ENCODE measurements at places on chromosomes 5 and 9.

DNA sequence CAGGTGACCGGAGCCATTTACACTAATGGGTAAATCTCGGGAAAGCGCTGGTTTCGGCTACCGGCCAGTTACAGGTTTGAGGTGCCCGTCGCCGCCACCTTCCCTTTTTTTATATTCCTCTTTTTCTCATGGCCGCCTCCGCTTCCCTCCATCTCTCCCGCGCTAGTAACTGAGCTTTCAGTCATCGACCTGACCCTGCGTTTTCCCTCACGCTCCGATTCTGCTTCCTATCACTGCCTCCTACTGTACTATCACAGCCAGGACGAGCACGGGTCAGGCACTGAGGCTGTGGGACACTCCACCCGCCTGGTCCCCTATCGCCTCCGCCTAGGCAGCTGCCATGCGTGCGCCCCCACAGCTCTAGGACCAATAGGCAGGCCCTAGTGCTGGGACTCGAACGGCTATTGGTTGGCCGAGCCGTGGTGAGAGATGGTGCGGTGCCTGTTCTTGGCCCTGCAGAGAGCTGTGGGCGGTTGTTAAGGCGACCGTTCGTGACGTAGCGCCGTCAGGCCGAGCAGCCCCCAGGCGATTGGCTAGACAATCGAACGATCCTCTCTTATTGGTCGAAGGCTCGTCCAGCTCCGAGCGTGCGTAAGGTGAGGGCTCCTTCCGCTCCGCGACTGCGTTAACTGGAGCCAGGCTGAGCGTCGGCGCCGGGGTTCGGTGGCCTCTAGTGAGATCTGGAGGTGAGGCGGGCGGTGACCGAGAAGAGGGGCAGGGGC is at the start of gene HMGCR:
Gene HMGCR (plus strand): TSS at position 606 of the 722 bp plus-strand sequence. CDS start 5,386 bp downstream, outside the sequence.
- peak; percentile 100 for DNase-seq

GRCh38 chr9:107486674-107487520 is 2.7 kb downstream of the KLF4 start:
- no peak for DNase-seq

GRCh38 chr9:21715408-21715807 is 87.0 kb upstream of the MTAP start:
- no peak for DNase-seq

DNA sequence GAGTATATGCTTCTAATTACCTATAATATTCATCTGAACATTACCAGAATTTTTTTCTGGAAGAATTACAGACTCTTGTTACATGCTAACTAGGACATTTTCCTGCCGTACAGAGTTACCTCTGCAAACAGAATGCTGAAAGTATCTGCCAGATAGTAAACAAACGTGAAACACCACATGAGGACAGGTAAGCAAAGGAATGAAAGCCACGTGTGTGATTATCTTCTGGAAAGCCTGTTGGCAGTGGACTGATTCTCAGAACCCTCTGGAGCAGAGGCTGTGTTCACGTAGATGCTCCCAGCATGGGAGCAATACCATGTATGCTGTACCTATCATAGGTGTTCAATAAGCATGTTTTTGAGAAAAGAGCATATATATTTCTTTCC is 472.6 kb downstream of the ENC1 start:
- no peak for DNase-seq

Measured in suppressor macrophage treated with lipopolysaccharide for 1 hour (primary cell).